NCI-H345 (cell line): ENCODE measurements at places on chromosomes 5 and 9.

GRCh38 chr5:173659423-173659822, 43.0 kb upstream of the BOD1 start:
- no peak for DNase-seq

- no peak for DNase-seq
Observed at GRCh38 chr5:10695759-10696543, 65.1 kb downstream of the DAP start.

DNA sequence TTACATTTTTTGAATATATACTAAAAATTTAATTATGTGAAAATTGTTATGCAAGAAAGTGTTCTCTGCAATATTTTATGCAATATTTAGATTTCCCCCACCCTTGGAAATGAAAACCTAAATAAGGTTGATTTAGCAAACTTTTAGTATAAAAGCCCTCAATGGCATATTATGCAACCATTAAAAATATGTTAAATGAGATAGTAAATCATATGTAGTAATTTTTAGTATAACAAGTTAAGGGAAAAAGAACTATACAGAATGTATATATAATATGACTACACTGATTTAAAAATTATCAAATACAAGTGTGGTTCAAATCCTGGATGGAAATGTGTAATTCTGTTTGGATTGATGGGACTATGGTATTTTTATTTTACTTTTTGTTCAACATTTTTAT, 116.9 kb upstream of the MEF2C start:
- no peak for DNase-seq

DNA sequence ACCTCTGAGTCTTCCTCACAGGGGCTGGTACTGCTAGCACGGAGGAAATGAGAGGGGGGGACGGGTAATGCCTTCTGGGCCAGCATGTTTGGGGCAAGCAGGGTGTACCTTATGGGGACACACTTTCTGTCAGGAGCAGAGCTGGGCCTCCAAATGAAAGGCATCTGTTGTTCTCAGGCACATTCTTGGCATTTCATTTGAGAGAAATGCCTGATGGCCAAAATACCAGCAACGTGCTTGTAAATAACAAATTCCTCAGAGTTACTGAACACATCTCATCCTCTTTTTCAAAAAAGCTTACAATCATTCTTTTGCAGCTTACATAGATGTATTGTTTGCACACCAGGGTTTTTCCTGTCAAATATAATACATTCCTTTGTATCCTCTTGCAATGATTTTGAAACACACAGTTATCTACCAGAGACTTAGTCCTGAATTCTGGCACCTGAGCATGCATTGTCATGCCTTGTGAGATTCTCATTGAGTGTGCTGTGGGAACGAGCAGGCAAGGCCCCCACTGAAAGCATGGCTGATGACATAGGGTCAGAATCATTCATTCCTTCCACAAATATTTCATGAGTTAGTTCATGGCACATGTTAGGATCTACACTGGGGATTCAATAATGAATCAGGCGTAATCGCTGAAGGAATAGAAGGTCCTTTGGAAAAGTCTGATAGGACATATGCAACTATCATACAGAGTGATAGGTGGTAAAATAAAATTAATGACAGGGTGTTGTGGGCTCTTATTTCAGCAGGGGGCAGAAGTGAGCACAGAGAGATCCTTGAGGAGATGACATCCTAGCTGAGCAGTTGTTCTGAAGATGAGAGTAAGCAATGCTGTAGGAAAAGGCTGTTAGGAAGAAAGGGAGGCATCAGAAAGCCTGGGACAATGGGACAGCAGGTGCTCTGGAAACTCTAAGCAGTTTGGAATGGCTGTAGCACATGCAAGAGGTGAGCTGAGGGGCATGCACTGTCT, 260.9 kb upstream of the TUT7 start:
- DNase-seq, result no peak

DNA sequence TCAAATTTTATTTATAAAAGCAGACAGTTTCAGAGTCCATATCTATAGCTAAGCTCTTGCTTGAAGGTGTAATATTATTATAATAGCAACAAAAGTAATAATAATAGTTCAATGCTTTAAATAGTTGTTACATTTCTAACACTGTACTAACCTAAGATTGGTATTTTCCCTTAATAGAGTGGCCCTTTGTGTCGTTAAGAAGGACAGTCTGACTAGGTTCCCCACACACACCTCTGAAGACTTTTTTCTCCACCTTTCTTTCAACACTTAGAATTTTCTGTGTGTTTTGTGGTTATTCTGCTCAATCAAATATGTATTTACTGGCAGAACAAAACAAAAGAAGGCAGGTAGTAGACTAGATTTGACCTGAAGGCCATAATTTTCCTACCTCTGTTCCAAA, 223.2 kb upstream of the ACO1 start:
- no peak for DNase-seq
